ENCODE measurements at places on chromosomes 12 and 14. TPM values are rescaled to one million over a fixed set of nuclear protein-coding genes. Genes with fewer than 3 reads are reported as not detected.

The ANG gene
- total RNA-seq = 24.5 TPM

The ZFYVE21 gene
- 41.7 TPM for total RNA-seq

The HSPB8 gene
- total RNA-seq = 17.0 TPM

DNA sequence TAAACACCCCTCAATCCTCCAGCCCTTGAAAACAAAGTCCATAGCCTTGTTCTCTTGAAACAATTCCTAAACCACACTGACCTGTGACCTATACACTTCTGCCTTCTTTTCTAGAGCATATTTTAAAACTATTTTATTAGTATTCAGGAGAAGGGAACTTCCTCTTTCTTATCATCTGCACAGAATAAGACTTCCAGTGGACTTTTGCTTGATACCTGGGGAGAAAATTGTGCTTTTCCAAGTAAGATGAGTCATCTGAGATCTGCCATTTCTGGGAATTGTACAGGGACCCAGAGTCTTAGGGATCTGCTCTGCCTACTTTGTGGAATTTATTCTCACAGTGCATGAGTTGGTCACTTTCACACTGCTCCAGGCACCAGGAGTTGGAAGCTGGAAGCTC, 10.5 kb upstream of the WNT5B start:
- H3K4me3 ChIP-seq = no peak overlapping the region
- no peak for DNase-seq
- H3K27ac ChIP-seq = no peak overlapping the region
- peaks cover 13% of the 10 kb centered on the region for H3K36me3 ChIP-seq

- no peak overlapping the region for H3K4me3 ChIP-seq
- H3K36me3 ChIP-seq = peaks cover 34% of the 10 kb centered on the region
- peaks cover 16% of the 10 kb centered on the region for H3K4me1 ChIP-seq
- H3K27ac ChIP-seq = peak overlapping the region; percentile 40
- DNase-seq = no peak
Measured at GRCh38 chr12:128797119-128798118, 26.3 kb downstream of the SLC15A4 start.

GRCh38 chr12:68614105-68614679, 3.5 kb downstream of the RAP1B start:
- peaks cover 53% of the 10 kb centered on the region for H3K4me1 ChIP-seq
- no peak for DNase-seq
- peak overlapping the region; percentile 72 for H3K4me3 ChIP-seq
- peaks cover 20% of the 10 kb centered on the region for H3K36me3 ChIP-seq
- H3K27ac ChIP-seq = peak overlapping the region; percentile 47

DNA sequence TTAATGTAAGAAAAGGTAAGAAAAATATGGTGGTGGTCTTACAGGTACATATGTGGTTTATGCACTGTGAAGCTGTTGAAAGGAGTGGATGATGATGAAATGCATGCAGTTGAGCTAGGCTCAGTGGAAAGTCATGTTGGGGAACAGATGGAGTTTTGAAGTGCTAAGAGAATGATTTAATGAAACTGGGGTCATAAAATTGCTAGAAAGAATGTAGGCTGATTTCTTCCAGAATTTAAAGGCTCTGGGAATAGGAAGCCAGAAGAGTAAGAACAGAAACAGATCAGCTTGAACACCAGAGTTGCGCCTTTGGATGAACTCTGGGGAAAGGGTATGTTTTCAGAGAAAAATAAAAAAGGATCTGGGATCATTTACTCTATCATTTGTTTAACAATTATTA, 146.5 kb downstream of the MON2 start:
- no peak overlapping the region for H3K4me3 ChIP-seq
- no peaks in the 10 kb centered on the region for H3K4me1 ChIP-seq
- no peak overlapping the region for H3K27ac ChIP-seq

- DNase-seq = no peak
- H3K27ac ChIP-seq = peak overlapping the region; percentile 97
- peak overlapping the region; percentile 86 for H3K4me3 ChIP-seq
- H3K36me3 ChIP-seq = no peaks in the 10 kb centered on the region
Measured at GRCh38 chr12:57215668-57216013, 953 bp upstream of the NXPH4 start.

DNA sequence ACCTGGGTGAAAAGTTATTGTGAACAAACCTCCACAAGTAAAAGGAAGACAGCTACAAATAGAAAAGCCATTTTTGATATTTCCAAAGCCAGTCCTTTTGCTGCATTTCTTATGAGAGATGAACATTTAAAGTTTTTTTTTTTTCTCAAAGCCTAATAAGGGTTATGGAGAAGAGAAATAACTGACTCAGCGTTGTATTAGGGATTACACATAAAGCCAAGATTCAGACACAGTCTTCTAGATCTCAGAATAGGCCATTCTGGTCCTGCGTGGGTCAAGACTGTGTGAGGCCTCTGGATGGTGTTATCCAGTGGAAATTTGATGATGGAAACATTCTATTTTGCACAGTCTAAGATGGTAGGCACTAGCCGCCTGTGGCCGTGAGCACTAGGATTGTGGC, 459.8 kb downstream of the EGLN3 start:
- DNase-seq = no peak
- H3K4me3 ChIP-seq = no peak overlapping the region
- H3K27ac ChIP-seq = no peak overlapping the region
- no peaks in the 10 kb centered on the region for H3K36me3 ChIP-seq
- H3K27me3 ChIP-seq = peaks cover 22% of the 10 kb centered on the region
- peaks cover 24% of the 10 kb centered on the region for H3K4me1 ChIP-seq

DNA sequence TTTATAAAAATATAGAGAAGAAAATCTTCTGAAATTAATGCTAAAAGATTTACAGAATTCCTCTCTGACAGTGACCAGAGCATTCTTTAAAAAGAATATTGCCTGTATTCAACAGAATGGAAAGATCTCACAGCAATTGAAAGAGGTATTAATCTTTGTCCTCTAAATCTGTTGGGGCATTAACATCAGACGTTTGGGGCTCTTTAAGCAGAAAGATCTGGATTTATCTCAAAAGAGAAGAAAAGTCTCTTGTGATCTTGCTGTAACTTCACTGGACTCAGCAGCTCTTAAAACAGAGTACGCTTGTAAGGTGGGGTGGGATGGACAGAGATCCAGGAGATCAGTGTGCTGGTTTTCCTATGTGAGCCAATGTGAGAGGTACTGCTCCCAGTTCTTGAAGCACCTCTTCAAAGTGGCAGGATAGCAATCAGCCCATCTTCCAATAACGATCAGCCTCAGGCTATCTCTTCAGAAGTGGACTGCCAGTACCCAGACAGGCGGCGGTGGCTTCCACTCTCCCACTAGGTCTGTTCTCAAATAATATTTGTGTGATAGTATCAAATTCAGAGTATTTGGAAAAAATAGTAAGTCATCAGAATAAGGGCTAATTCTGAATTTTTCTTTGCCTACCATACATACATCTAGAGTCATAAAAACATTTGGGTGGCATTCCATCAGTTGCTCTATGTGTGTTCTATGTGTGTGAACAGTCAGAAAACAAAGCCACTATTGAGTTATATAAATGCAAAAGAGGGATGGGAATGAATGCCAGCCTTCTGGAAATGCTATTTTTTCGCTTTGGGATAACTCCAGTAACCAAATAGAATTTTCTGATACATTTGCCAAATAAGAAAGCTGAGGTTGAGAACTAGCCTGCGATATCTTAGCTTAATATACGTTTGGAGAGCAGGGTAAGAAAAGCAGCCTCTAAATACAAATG, 237.4 kb upstream of the RGS6 start:
- peak overlapping the region; percentile 69 for H3K27ac ChIP-seq
- H3K4me1 ChIP-seq = peaks cover 29% of the 10 kb centered on the region
- H3K36me3 ChIP-seq = peaks cover 27% of the 10 kb centered on the region

GRCh38 chr14:72332046-72332445, 399.8 kb downstream of the RGS6 start:
- DNase-seq = no peak
- H3K4me1 ChIP-seq = no peaks in the 10 kb centered on the region
- H3K36me3 ChIP-seq = no peaks in the 10 kb centered on the region

DNA sequence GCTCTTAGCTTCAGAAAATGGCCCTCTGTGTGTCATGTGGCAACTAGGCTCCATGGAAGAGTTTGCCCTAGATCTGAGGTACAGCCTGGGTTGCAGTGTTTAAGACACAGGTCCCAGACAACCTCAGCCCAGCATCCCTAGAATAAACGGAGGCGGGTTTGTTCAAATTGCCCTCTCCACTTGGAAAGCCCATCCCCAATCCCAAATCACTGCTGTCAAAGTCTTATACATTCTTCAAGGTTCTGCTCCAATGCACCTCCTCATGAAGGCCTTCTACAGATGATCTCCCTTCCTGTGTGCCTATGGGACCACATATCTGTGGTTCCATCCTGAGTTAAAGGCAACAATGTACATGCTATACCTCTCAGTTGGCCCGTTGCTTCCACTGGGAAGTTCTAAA, 289.8 kb downstream of the DPF3 start:
- H3K27ac ChIP-seq = no peak overlapping the region
- peaks cover 8% of the 10 kb centered on the region for H3K27me3 ChIP-seq
- H3K36me3 ChIP-seq = no peaks in the 10 kb centered on the region
- DNase-seq = no peak
- peaks cover 30% of the 10 kb centered on the region for H3K4me1 ChIP-seq
